Activated B cell treated with CpG ODN at 0.5 μM for 24 hours (primary cell): ENCODE measurements at places on chromosomes 7 and 10.
A peak's percentile ranks its signal among the peaks of the same experiment; 100 is the strongest.

GRCh38 chr7:83142365-83142764 lies 20.3 kb downstream of the PCLO start:
- DNase-seq = no peak

GRCh38 chr7:37107047-37107750 lies 341.5 kb downstream of the ELMO1 start:
- no peak for DNase-seq

GRCh38 chr7:100874300-100874576 lies 665 bp upstream of the SRRT start:
- DNase-seq = no peak

GRCh38 chr10:125547010-125547650 lies 135.8 kb downstream of the TEX36 start:
- DNase-seq = no peak

GRCh38 chr10:50379616-50380015 lies 128.3 kb upstream of the ASAH2 start:
- no peak for DNase-seq

GRCh38 chr10:123847686-123848432 lies 43.7 kb downstream of the CPXM2 start:
- no peak for DNase-seq

DNA sequence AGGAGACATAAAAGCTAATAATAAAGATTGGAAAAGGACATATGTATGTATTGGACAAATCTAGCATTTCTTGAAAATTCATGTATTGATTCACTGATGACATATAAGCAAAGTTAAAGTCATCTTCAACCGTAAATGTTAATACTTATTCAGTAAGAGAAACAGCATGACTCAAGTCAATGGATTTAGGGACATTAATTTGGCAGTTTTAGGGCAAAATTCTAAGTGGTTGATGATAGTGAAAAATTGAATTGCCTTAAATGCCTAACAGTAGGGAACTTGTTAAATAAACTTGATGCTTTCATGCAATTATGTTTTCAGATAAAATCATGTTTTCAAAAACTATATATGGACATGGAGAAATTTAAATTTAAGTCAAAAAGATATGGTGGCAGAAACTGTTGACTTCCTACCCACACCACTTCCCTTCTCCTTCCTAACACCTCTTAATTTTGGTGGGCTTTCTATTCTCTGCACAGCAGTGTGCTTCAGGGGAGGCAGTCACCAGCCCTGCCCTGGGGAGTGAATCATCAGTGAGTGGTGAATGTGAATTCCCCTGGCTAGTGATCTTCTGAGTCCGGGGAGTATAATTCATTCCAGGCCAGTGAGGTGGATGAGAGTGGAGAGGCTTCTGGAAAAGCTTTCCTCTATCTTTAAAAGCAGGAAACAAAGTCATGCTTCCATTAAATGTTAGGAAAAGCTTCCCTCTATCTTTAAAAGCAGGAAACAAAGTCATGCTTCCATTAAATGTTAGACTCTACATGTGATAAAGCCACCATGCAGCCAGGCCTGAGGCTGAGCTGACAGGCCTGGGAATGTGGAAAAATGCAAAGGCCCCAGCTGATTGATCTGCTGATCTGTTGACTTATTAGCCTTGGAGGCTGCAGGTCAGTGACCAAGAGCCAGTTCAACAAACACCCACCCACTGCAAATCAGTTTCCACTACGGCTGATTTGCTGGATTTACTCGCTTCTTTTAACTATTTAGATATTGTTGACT lies 25.2 kb upstream of the ITGB1 start:
- DNase-seq = no peak

DNA sequence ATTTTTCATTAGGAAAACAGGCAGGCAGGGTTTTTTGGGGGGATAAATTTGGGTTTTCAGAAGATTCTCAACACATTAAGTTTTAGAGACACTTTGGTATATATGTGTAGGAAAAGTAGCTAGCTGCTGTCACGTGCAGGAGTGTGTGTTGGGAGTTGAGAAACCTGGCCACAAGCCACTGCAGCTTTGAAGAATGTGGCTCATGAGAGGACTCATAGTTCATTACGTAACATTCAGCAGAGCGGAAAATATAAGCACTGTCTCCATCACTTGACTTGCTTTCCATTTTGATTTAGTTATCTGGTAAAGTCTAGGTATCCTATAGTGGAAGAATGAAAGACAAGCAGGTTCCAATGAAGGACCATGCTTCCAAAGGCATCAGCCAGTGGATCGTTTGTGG lies 31.2 kb downstream of the SMNDC1 start:
- DNase-seq = no peak

GRCh38 chr7:81574723-81575326 lies 195.0 kb downstream of the HGF start:
- DNase-seq = no peak

DNA sequence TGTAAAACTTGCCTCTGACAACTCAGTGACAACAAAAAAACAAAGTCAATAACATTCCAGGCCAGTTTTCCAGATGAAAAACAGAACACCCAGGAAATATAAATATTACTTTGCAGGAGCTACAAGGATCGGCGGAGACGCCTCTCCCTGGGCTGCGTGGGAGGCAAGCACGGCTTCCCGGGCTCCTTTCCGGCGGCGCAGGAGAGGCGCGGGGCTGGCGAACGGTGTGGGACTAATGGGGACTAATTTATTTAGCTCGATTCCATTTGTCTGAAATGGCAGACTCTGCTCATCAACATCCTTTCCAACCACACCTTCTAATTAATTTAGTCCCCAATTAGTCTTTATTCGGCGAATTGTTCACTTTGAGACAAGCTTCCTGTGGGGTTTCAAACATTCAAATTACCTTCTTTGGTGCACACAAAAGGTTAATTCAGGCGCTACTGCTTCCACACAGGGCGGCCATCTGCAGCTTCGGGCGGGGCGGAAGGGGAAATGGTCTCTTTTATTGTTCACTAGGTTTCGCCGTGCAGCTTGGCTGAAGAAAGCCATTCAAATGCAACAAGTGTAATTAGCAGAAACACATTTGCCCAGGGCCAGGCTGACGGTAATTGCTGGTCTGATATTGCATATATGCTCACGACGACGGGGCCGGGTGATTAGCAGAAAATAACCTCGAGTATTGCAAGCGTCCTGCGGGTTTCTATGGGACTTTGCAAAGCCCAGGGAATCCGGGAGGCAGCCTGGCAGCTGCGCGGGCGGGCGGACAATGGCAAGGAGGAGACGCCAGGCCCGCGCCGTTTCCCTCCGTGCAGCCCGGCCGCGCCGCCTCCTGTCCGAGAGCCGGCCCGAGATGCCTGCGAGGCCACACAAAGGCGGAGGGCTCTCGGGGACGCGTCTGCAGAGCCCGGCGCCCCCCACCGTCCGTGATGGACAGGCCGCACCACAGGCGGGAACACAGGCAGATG lies 270.1 kb downstream of the PTPRN2 start:
- no peak for DNase-seq

DNA sequence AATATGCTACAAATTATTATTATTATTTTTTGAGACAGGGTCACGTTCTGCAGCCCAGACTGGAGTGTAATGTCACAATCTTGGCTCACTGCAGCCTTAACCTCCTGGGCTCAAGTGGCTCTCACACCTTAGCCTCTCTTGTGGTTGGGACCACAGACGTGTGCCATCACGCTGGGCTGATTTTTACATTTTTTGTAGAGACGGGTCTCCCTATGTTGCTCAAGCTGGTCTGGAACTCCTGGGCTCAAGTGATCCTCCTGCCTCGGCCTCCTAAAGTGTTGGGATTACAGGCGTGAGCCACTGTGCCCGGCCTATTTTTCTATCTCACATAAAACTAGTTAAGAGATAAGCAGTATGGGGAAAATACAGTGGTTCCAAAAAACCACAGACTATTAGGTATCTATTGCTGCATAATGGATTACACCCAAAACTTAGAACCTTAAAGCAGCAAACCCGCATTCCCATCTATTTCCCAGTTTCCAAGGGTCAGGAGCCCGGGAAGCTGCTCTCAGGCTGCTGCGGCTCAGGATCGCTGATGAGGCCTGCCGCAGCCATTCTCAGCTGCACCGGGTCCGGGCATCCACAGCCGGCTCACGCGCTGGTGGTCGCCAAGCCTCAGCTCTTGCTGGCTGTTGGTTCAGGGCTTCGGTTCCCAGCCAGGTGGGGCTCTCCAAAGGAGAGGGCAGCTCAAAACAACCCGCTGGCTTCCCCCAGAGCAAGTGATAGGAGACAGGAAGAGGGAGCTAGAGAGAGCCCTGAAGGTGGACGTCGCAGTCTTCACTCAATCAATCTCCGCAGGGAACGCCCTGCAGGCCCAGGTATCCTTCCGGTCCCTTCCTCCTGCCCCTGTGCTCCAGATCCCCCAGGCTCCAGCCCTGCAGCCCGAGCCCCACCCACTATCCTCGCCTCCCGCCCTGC lies 128.2 kb downstream of the UBE2H start:
- peak; percentile 20 for DNase-seq

GRCh38 chr10:86376852-86377796 lies 10.5 kb upstream of the GRID1 start:
- DNase-seq = peak; percentile 85

DNA sequence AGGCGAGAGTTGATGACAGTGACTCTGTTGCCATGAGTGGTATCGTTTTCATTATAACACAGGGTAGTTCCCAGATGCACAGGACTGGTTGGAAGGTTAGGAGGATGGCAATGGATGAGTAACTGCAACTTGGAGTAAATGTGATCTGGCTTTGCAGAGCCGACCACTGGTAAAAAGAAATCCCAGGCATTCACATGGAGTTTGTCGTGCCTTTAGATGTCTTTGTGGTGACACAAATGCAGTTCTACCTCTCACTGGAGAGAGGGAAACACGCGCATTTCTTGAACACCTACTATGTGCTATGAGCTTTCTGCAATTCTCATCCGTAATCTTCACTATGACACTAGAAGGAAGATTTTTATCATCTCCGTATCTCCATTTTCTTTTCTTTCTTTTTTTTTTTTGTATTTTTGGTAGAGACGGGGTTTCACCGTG lies 1.7 kb upstream of the MNX1 start:
- no peak for DNase-seq

DNA sequence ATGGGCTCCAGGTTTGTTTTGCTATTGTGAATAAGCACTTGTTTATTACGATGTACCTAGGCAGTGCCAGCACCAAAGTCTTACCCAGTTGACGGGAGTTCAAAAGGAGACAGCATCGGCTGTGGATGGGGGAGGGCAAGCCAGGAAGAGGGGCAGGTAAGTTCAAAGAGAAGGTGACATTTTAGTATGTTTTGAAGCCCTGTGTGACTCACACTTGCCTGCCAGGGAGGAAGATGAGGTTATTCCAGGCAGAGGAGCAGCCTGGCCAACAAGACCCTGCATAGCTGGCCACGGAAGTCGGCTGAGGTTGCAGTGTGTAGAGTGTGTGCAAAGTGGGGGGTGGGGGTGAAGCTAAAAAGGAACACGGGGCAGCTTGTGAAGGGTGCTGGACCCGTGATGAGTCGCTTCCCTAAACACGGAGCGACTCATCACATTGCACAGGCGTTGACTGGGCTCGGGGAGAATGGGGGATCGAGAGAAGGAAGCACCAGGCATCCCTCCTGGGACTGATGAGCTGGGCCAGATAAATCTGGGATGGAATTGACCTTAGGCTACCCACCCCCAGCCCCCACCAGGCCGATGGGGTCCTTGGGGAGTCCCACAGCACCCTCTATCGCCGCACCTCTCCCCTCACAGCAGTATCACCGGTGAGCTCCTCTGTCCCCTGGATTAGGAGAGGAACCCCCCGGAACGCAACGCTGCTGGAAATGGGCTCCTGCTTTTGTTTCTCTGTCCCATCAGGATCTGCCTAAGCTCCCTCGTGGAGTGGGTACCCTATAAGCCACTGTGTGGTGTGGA lies 97.9 kb upstream of the IKZF1 start:
- DNase-seq = no peak

DNA sequence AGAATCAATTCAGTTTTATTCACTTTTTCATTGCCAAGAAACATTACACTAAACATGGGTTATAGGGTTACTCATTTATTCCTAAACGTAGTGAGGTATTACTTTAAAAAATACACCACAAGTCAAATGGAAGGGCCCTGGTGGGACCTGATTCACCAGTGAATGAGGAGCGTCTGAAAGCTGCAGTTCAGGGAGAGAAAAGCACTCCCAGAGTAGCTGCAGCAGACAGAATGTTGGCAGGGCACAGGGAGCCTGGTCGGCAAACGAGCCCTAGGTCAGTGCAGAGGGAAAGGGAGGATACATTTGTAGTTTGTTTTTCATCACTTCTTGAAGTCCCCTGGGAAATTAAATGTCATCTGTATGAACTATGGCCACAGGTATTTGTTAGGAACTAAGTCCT lies 361.7 kb upstream of the ETV1 start:
- DNase-seq = no peak

DNA sequence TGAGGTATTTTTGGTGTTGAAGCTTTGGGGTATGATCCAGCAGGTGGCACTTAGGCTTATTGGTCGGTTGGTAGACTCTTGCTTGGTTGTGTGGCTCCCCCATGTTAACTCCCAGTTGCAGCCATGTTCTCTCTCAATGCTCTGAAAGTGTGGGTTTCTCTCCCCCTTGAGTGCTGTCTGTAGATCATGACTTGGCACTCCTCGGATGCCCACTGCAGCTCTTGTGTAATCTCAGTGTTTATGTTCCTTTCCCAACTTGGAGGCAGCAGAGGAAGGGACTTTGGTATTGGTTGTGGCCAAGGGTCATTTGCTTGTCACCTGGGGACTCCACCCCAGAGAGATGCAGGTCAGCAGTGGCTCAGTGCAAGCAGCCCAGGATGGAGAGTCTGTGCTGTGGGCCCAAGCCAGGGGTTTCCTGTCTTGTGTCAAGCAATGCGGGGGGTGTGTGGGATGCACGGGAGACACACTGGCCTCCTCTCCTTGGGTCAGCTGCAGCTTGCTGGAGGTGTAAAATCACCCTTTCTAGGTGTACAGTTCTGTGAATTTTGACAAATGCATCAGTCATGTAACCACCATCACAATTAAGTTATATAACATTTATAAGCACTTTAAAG lies 36.9 kb downstream of the PIK3CG start:
- no peak for DNase-seq

- DNase-seq = no peak
These were observed 745 bp upstream of the ORAI2 start for GRCh38 chr7:102432442-102433218.

DNA sequence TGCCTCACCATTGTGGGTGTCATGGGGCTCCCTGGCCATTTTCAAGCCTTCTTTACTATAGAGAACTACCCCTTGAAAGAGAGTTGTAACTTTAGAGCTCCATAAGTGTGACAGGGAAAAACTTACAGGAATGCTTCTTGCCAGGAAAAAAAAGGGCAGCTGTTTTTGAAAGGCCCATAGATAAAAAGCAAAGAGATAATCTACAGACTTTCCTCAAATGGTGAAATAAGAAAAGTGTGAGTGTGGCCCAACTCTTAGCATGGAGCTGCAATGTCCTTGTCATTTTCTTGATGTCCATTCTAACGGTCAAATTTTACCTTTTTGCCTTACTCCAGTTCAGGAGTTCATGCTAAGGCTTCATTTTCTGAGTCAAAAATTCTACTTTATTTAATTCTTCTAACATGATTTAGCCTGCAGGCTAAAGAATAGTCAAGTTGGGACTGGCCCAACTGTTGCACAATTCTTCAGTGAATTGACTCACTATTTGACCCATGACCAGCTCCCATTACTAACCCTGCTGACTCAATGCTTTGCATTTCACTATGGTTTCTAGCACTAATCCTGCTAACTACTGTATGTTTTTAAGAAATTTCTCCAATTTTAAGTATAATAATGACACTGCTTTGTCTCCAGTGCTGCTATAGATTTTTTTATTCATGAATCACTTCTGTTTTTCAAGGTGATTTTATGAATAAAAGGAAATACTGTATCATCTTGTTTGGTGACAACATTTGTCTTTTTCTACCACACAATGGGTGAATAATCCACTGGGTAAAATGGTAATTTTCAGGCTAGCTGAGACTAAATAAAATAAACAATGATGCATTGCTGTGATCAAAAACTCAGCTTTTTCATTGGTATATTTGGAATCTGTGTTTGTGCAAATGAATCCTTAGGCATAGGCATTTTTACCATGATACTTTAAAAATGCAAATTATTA lies 41.4 kb upstream of the SGCE start:
- no peak for DNase-seq
